ENCODE measurements at places on chromosomes 2 and 18.

- peak; percentile 15 for DNase-seq
Observed at GRCh38 chr2:196607073-196607472, 32.4 kb upstream of the CCDC150 start.

DNA sequence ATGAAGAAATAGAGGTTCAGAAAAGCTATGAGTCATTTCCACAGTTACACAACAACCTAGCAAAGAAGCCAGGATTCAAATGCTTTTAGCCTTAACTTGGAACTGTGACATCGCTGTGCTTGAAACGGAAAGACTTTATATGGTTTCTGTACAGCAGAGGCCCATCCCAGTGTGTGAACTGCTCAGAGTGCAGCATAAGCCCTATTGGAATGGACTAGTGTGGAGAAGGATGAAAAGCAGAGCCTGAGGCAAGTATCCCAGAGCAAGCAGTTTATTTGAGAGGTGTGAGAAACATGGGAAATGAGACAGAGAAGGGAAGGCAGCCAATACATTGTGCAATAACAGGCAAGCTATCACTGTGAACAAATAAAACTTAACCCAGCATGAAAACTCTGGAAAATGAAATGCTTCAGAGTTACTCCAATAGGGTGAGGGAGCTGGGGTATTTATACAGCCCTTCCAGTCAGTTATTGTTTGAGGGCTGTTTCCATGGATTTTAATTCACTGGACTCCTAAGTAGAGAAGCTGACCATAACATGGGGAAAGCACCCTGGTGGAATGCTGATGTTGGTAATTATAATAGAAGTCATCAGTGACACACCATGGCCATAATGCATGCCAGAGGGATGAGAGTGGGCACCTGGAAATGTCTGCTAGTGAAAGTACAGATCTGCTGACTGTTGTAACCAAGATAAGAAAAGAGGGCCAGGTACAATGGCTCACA, 254.0 kb upstream of the POU3F3 start:
- no peak for DNase-seq

- peak; percentile 4 for DNase-seq
Observed at GRCh38 chr2:158321264-158321663, 135.3 kb downstream of the CCDC148 start.

DNA sequence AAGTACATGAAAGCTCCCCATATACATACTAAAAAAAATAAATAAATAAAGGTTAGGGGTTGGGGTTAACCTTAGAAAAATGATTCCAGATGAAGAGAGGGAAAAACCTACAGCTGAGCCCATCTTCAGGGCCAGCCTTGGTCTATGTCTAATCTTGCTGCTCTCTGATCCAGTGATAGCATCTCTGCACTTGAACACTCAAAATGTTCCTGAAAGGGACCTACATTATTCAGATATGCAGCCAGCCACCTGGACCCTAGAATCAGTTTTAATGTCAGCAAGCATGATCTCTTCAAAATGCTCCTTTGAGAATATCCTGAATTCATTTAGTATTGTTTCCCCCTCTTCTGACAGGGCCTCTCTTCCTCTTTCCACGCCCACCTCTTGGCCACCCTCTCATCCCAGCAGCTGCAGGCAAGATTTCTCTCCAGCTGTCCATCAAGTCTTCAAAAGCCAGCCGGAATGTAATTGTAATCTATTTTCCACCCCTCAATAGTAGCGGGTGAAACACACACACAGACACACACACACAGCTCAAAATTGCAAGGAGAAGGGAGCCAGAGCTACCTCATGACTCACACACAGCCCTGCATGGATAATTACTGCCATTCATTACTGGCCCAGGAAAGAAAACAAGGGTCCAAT, 135.5 kb downstream of the MYO3B start:
- peak; percentile 17 for DNase-seq

DNA sequence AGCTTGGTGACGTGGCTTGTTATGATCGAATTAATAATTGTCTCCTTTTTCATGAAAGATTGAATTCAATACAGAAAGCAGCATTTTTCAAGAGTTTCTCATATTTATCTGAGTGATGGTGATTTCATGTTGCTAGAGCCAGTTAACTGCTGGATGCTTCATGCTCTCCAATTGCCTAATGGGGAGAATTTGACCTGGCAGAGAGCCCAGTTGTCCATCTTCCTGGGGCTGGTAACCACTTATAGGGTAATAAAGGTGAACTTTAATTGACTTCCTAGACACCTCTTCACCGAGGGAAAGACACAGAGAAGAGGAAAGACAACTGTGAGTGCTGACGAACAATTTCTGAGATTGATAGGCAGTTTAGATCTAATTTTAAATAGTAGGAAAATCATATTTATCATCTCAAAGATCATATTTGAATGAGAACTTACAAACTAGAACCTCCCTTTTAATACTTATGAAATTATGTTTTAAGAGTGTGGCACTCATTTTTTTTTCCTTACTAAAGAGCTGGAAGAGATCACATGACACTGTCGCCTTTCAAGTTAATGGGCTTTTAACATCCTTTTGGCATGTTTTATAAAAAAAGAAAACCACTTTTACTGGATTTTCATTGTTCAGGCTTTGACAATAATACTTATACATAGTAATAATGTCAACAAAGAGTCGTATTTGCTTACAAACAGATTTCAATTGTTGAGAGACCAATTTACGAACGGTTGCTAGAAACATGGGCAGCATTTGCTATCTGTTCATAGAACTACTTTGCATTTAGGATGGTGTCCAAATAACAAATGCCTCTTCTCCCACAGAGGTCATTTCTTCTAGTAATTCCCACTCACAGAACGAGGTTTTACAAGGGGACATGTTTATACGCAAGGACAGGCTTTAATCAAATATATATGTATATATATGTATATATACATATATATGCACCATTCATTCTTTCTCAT, 153.3 kb downstream of the RAPGEF4 start:
- no peak for DNase-seq

- DNase-seq, result no peak
Observed at GRCh38 chr2:160842286-160842685, 317.9 kb upstream of the TANK start.

- peak; percentile 25 for DNase-seq
Observed at GRCh38 chr2:8453904-8454302, 228.0 kb upstream of the ID2 start.

GRCh38 chr18:621291-622043, 24.7 kb downstream of the CLUL1 start:
- peak; percentile 81 for DNase-seq

DNA sequence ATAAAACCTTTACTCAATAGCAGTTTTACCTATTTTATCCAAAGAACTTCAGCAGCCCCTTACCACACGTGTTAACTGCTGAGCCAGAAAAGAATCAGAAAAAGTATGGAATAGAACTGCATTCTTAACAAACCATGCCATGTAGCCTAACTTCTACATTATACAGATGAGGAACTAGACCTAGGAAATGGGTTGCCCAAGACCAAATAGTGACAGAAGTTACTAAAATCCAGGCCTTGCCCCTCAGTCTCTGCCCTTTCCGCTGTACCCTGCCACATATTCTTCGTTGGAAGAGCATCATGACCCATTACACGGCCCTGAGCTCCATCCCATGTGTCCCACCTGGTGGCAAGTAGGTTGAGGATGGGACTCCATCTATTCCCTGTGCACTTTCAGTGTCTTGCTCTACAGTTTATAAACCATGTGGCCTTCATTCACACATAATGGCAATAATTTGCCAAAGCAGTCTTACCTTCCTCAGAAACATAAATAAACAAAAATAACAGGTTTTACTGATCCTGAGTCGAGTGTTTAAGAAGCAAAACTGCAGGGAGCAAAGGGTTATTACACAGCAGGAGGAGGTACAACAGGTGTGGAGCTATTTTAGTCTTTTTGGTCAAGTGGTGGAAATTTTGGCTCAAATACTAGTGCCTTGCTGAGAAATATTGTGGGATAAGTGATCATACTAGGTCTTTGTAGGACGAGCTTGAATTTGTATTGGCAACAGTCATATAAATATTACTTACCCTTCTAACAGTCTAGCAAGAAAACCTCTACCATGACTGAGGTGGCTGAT, 46.5 kb downstream of the HNRNPLL start:
- no peak for DNase-seq

DNA sequence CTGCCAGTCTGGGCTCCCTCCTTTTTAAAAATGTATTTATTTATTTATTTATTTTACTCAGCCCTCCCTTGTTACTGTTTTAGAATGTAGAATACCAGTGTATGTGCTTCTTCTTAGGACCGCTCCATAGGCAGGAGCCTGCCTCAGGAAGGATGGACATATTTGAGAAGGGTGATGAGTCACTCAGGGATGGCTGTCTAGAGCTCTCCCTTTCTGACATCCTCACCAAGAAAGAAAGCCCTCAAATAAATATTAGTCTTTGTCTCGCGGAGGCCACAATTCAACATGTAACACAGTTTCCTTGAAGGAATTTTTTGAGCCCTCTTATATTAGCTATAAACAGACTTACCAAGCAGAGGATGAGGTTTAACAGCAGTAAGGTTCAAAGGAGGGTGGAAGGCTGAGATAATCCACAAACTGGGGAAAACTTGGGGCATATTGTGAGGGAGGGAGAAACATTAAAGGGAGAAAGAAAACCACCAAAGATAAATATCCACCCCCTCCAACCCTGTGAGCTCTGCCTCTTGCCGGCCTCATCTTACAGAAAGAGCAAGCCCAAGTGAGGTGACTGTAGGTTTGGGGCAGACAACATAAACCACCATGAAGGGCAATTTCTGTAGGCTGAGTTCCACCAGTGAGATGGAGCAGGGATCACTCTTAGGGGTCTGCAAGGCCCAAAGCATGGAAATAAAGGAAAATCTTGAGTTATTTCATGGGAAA, 163.4 kb downstream of the LRRTM1 start:
- no peak for DNase-seq

GRCh38 chr2:64296140-64296480, 151.9 kb upstream of the PELI1 start:
- no peak for DNase-seq

GRCh38 chr2:233163486-233164103, 87.9 kb upstream of the ATG16L1 start:
- DNase-seq, result no peak

GRCh38 chr2:126513033-126513432, 142.9 kb upstream of the GYPC start:
- no peak for DNase-seq

DNA sequence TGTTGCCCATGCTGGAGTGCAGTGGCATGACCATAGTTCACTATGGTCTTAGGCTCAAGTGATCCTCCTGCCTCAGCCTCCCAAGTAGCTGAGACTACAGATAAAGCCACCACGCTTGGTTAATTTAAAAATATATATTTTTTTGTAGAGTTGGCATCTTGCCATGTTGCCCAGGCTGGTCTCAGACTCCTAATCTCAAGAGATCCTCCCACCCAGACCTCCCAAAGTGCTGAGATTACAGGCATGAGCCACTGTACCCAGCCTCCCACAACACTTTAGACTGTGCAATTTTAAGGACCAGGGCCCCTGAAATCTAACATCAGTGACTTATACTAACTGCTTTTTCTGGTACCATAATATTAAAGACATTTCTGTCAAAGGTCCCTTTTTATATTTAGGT, 5.2 kb downstream of the TXNDC2 start:
- DNase-seq, result no peak

GRCh38 chr2:103152556-103152955, 390.7 kb downstream of the TMEM182 start:
- DNase-seq, result no peak

Measured in AG08395 (cell line).